Ecto neural progenitor cell (in vitro differentiated cells): ENCODE measurements at places on chromosomes 3 and 15.

DNA sequence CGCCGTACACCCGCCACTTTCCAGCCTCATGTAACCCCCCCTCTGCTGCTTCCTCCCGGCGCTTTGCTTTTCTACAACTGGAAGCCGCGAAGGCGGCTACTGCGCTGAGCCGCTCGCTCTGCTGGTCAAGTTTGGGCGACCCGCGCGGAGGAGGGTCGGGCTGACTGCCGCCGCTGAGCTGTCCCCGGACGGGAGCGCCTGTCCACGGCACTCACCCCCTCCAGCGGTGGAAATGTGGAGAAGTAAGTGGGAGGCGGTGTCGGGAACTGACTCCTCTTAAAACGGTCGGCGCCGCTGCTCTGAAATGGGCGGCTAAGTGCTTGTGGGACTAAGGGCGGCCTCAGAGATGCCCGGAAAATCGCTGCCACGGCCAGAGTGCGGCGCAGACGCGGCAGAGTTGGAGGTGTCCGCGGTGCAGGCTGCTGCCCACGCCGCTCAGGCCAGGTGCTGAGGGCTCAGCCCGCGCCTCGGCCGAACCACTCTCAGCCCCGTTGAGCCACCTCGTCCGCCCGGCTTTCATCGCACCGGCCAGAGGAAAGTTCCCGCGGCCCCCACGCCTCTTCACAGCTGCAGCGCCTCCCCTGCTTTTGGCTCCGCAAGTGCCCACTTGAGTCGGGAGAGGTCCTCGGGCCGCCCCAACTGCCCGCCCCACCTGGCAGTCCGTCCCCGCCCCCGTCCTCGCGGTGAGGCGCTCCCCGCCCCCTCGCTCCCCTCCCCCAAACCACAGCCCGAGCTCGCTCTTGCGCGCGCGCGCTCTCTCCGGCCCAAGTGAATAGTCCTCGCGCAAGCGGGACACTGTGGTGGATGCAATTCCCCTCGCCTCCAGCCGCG lies at the start of gene EPHA6:
EPHA6 (plus strand) TSS at position 775 of the 831 bp plus-strand sequence.
- DNase-seq = peak; percentile 75

- peak; percentile 29 for DNase-seq
Measured at GRCh38 chr15:31503758-31504461, 177.3 kb downstream of the KLF13 start.

- DNase-seq = no peak
Measured at GRCh38 chr15:48796930-48797329, 13.9 kb downstream of the CEP152 start.

DNA sequence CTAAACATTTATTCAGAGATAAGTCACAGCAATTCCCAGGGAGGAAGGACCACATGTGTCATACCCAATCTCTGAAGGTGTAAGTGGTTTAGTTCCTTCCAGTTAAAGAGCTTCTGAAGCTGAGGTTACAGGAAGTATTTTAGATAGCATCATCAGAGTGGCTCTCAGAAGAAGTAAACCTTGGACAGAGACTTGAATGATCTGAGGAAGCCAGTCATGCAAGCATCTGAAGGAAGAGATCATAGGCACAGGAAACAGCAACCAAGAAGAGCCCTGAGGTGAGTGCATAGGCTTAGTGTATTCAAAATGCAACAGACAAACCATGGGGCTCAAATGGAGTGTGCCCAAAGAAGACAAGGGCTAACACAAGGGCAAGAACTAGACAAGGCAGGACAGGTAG lies 210.3 kb downstream of the ULK4 start:
- DNase-seq = no peak

GRCh38 chr3:99960941-99961340 lies 143.3 kb downstream of the CMSS1 start:
- DNase-seq = no peak

DNA sequence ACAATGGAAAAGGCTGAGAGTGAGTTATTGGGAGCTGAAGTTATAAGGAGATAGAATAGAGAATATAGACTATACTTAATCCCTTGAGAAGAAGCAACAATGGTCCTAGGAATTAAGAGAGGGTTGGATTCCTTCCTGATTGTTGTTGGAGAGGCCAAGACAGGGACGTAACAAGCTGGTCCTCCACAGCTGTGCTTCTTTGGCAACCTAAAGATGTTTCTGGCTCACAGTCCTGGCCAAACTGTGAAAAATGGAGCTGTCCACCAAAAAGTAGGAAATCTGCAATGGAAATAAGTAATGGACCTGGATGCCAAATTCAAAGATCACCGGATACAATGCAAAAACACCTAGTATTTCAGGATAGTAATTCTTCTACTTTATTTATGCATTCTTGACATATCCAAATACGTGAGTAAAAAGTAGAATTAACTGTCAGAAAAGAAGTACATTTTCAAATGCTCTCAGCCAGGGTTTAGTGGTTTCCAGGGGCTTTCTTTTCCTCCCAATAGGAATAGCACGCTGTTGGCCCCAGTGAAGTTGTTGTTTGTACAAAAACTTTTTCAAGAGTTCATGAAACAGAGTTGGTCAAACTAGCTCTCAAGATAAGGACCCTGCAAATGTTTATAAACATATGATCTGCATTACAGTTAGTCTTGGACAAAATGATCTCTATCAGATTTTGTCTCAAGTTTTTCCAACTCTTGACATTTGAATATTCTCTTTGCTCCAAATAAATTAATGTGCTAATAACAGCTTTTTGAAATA lies 28.3 kb downstream of the CERS3 start:
- no peak for DNase-seq
